ENCODE measurements at places on chromosomes 13 and 19.

- no peak for DNase-seq
These were observed 10.7 kb downstream of the EPSTI1 start for GRCh38 chr13:42981317-42981716.

DNA sequence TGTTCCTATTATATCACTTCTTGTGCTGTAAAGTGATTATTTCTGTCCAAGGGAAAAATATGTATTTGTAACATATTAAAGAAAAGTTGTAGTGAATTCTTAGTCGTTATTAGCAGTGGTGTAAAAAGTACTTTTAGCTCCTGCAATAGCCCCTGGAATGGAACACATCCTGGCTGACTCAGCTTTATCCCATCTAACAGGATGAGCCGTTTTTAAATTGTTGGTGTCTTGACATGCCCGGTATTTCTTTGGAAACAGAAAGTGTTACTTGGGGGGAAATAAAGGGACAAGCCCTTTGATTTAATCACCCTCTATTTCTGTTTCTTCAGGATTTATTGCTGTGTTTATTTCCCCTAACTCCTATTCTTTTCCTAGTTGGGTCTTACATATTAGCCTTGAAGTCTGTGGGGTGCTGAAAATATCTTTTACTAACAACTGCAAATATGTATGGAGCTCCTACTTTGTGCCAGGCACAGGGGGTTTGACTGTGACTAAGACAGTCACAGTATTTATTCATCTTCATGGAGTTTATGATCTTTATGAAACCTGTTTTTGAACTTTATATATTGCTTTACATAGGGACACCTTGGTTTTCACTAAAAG, 17.9 kb downstream of the COG3 start:
- no peak for DNase-seq

DNA sequence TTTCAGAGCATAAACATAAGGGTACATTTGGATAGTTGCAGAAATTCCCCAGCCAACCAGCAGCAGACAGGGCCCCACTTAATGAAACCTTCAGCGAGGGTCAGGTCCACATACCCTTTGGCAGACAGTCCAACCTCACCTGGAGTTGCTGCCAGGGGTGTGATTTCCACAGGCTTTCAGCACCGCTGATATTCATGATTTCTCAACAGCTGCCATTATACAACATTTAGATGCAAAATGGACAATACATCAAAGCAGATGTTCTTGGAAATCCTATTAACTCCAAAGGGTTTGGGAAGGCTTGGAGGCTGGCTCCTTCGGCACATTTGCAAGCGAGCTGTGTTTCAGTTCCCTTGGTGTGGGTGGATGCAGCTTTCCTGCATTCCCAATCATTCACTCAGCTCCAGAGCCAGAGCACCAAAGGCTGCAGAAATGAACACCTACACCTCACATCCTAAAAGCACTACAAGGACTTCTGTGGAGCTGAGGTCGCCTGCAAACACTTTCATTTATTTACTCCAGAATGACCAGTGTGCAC, 147.2 kb upstream of the VSTM2B start:
- no peak for DNase-seq

- peak; percentile 54 for DNase-seq
These were observed 1.9 kb downstream of the FOXO1 start for GRCh38 chr13:40664350-40665125.

DNA sequence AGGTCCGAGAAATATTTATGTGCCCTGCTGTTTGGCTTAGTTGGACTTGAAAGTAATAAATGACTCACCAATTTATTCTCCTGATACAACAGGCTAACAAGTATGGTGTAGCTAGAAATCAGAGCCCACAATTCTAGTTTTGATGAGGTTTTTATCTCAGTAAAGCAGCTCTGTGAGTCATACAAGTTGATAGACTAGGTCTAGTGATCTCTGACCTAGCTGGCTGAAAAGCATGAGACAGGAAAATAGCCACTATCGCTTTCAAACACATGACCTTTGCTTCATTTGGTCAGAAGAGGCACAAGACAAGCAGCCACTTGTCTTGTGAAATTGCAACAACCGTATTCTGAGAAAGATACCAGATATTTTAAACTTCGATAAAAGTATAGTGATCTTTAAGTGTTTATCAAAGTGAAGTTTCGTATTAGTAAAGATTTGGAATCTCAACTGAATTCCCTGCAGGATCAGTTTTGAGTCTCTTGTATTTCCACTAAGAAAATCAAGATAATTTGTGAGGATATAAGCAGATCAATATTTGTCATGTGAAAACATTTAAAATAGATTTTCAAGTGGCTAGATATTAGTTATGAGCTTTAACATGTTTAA, 126.7 kb downstream of the MAB21L1 start:
- DNase-seq = no peak

DNA sequence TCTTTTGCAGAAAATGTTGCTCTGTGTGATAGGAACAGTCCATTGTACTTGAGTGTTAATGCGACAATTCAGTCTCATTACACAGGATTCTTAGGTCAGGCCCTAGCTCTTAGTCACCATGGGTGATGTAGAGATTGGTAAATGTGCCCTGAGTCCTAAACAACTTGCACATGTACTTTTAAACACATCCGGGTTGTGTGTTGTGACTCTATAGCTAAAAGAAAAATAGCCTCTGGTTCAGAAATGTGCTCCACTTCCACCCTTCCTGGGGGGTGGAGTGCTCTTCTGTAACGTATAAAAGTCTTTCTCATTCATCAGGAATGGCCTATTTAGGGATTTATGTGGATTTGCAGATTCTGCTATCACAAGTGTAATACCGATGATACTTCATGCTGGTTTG, 5.2 kb downstream of the SPATA13 start:
- no peak for DNase-seq

- DNase-seq = no peak
These were observed 3.0 kb downstream of the ATP1A3 start for GRCh38 chr19:41991025-41991424.

DNA sequence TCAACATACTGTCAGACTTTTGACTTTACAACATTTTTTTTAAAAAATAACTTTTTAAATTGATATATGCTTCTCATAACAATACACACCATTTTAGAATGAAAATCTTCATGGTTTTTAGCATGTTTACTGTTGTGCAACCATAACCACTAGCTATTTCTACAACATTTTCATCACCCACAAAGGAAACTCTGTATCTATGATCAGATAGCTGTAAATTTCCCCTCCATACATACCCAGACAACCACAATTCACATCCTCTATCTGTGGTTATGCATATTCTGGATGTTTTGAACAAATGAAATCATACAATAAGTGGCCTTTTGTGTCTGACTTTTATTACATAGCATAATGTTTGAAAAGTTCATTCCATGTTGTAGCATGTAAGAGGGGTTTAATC, 1666.0 kb downstream of the EFNB2 start:
- no peak for DNase-seq

DNA sequence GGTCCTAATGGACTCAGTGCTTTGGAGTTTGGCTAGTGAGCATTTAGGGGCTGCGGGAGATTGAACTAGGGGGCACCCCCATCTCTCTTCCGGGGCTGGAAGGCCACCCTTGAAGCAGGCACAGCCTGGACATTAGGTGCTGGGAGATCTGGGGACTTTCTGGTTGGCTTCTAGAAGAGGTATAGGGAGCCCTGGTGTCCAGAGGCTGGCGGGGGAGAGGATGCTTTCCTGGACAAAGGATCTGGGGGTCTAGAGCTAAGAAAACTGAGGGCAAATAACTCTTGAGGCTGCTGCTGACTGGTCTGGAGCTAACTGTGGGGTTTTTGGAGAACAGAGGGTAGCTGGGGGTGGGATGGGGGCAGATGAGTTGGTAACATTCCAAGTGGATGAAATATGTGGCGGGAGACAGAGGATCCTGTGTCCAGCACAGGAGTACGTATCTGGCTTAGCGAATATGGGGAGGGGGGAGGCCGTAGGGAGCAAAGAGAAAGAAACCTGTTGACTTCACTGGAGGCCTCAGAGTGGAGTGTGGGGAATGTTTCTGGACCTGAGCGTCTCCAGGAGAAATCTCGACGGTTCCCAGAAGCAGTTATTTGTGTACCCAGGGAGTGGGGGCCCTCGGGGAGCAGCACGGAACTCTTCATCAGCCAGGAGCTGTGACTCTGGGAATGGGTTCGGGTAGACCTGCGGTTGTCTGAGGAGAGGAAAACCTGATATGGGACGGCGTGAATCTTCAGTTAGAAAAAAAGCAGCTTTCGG, 1.4 kb downstream of the HNRNPUL1 start:
- DNase-seq = no peak

- no peak for DNase-seq
These were observed 622.6 kb upstream of the PCDH20 start for GRCh38 chr13:62038214-62038613.
